Left renal pelvis (tissue), 4 donors: ENCODE measurements at places on chromosomes 1 and 21.

DNA sequence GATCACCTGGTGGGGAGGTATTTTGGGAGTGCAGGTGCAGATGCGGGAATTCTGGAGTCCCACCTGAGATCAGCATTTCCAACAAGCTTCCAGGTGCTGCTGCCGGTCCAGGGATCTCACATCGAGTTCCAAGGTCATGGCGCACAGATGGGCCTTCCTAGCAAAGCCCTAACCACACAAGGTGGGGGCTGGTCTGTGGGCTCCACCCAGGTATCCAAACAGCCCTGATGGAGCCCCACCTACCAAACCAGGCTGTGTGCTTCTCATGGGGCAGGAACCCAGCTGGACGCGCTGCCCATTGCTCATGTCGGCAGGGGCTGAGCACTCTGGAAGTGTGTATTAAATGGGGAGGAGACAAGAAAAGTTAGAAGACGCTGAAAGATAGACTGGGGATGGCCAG lies 35.0 kb upstream of the TMEM51 start:
- DNase-seq, result no peak

- no peak for DNase-seq
Measured at GRCh38 chr1:151713874-151714273, 2.7 kb downstream of the CELF3 start.

- DNase-seq, result no peak
Measured at GRCh38 chr1:192545896-192546521, 29.6 kb upstream of the RGS1 start.

GRCh38 chr21:44831227-44831860 lies 13.5 kb upstream of the SUMO3 start:
- DNase-seq, result no peak

DNA sequence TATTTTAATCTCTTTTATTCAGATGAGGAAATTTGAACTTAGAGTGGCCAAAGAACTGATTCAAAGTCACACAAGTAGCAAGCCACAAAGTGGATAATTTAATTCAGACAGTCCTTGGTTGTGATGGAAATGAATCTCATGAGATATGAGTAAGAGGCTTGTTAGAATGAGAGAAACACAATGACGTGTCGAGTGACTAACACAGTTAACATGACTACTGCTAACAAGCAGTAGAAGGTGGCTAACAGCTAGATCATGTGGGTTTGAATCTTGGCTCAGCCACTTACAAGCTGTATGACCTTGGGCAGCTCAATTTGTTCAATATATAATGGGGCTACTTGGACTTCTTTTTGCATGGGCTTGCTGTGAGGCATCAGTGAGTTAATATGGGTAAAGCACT lies 104.5 kb upstream of the LMO4 start:
- no peak for DNase-seq

GRCh38 chr21:31967334-31967733 lies 94.5 kb downstream of the HUNK start:
- DNase-seq, result no peak

DNA sequence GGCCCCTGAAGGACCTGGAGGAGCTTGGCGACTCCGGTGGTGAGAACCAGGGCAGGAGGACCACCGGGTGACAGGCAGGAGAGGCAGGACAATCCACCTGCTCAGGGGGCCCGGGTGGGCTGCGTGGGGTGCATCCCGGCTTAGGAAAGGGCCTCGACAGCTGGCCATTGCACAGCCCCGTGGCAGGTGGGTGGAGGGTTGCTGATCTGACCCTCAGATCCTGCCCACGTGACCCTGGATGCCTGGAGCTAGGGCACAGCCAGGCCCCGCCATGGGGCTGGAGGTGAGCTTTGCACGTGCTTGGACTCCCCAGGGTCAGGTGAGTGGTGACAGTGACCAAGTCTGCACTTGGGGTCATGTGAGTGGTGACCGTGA lies 35.5 kb upstream of the SLC19A1 start:
- no peak for DNase-seq

- DNase-seq, result no peak
Measured at GRCh38 chr1:183191833-183192232, 5.8 kb downstream of the LAMC2 start.

- no peak for DNase-seq
Measured at GRCh38 chr1:149884433-149885338, 14.7 kb upstream of the BOLA1 start.

- DNase-seq, result no peak
Measured at GRCh38 chr1:45456531-45456930, 34.4 kb downstream of the TESK2 start.

- DNase-seq, result no peak
Measured at GRCh38 chr1:170063109-170063826, 11.2 kb downstream of the KIFAP3 start.

- no peak for DNase-seq
Measured at GRCh38 chr1:227449051-227449450, 114.3 kb upstream of the ZNF678 start.

- no peak for DNase-seq
Measured at GRCh38 chr1:216832192-216832591, 109.0 kb upstream of the ESRRG start.

DNA sequence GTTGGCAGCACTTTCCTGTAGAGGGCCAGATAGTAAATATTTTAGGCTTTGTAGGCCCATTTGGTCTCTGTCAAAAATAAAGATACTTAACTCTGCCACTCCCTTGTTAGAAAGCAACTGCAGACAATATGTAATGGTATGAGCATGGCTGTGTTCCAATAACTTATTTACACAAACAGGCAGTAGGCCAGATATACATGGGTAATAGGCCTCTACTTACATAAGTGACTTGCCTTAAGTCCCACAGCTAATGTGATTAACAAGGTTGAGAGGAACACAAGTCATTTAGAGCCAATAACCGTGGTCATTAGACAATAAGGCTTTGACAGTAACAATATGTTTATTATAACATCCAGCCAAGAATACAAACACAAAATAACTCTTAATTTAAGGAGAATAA lies 17.4 kb downstream of the CCT8 start:
- no peak for DNase-seq

- no peak for DNase-seq
Measured at GRCh38 chr1:206985162-206985749, 15.0 kb upstream of the FCAMR start.

- DNase-seq, result no peak
Measured at GRCh38 chr1:157894613-157895165, 53.1 kb upstream of the CD5L start.

GRCh38 chr1:209086486-209087192 lies 496.9 kb upstream of the CAMK1G start:
- no peak for DNase-seq

DNA sequence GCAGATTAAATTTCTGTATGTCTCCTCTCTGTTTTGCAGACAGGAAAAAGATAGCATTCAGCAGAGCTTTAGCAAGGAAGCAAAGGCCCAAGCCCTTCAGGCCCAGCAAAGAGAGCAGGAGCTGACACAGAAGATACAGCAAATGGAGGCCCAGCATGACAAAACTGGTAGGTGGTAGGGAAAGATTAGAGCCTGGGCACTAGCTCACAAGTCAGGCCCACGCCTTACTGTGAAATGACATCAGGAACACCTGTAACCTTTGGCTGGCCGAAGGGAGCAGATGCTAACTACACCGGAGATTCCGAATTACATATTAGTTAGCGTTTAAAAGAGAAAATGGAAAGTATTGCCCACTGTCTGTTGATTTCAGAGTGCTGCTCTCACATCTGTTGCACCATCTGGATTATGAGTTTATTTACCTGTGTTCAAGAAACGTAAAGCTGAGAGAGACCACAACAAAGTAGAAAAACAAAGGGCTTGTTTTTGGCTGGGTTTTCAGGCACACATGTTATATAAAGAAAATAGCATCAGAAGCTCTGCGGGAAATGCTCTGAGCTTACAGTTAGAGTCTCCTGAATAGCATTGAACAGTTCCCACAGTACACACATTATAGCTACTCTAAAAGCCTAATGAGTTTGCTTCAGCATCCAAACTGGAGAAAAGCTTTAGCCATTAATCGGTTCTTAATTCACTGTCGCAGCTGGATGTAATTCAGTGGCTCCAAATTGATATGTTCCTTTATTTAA lies 160.0 kb downstream of the SDCCAG8 start:
- no peak for DNase-seq

GRCh38 chr21:43814215-43815106 lies 25.1 kb downstream of the RRP1 start:
- no peak for DNase-seq

GRCh38 chr1:5349526-5349925 lies 642.7 kb downstream of the NPHP4 start:
- no peak for DNase-seq

DNA sequence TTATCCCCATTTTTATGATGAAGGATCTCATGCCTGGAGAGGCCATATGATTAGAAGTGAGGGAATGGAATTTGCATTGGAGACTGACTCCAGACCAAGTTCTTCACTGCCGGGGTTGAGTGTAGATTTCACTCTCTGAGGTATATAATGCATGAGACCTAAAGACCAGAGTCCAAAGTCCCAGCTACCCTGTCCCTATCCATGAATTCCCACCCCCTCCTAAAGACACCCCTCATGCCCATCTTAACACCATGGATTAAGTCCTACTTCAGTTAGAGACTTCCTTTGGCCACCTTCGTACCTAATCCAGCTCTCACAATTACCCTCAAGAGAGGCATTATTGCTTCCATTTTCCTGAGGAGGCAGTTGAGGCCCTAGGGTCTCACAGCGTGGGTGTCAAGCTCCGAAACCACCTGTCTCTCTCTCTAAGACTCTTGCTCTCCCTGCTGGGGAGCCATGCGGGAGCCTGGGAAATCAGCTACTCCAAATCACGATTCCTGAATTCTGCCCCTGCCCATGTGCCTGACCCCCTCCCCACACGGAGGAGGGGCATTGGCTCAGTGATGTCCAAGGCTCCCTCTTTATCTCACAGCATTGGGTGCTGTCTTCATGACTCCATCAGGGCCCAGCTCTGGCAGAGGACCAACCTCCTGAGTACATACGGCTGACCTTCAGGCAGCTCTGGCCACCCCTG lies 11.7 kb upstream of the FOXO6 start:
- no peak for DNase-seq

GRCh38 chr1:91022518-91022929 lies 689 bp upstream of the ZNF644 start:
- DNase-seq, result no peak

GRCh38 chr1:50970509-50970887 lies 453 bp downstream of the CDKN2C start:
- no peak for DNase-seq

- no peak for DNase-seq
Measured at GRCh38 chr21:42983103-42983502, 8.7 kb downstream of the PKNOX1 start.

DNA sequence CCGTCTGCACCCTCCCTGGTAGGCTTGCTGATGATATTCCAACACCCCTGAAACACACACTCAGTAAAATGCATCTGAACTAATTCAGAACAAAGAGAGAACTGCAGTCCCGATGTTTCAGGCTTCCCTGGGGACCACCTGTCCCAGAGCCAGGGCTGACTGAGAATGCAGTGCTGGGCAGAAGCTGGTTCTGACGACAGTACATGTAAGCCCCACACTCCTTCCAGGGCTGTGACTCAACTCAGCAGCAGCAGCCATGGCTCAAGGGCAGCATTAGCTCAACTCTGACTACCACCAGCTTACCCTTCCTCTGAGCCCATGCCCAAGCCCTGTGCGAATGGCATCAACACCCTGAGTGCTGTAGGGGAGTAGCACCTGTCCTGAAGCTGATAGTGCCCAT lies 56.4 kb upstream of the SIPA1L2 start:
- no peak for DNase-seq

DNA sequence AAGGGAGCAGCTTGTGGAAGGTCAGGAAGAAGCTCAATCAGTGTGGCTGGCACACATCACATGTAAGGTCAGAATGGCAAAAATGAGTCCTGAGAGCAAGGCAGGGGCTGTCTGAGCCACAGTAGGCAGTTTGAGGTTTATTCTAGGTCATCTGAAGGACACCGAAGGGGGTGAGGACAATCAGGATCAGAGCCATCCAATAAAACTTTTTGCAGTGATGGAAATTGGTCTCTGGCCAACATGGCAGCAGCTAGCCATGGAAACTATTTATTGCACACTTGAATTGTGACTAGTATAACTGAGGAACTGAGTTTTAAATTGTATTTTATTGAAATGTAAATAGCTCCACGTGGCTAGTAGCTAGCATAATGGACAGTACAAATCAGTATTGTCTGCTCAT lies 97.0 kb upstream of the CACNA1E start:
- DNase-seq, result no peak

DNA sequence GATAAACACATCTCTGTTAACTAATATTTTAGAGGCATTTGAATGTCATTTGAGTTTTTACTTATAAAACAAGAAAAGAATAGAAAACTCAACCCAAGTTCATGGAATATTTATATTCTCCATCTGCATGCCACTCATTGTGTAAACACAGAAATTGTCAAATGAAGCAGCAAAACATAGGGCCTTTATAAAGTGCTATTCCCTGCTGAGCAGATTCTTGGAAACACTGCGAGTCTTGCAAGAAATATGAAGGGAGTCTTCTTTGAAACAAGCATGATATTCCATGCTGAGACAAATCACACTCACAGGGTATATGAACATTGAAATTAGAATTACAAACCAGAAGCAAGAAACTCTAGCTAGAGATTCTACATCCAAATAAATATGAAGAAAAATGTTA lies 655.8 kb downstream of the BRINP3 start:
- DNase-seq, result no peak

DNA sequence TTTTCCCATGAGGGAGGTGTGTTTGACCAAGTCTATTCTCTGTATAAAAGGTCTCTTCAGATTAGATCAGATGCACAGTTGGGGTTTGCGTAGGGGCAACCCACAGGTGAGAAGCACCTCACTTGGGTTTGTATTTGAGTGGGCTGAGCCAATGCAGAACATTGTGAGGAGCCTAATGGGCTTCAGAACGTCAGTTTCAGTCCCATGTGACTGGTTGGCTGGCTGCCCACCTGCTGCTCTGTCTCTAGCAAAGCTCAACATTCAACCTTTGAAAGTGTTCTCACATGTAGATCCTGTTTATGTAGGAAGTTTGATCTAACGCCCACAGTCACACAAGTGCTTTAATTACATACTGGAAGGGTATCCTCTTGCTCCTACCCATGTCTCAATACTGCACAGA lies 105.5 kb downstream of the FASLG start:
- DNase-seq, result no peak

DNA sequence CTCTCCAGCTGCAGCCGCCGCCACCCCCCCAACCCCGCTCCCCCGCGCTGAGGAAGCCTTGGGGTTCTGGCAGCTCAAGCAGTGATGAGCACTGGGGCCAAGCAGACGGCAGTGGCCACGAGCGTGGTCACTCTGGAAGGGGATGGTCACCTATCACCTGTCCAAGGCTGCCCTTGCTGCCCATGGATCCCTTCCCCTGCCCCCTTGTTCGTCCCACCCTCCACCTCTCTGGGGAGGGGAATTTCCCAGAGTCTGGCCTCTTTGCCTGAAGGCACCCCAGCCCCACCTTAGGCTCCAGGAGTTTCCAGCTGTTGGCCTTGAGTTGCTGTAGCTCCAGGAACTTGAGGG lies 7.2 kb upstream of the SMIM12 start:
- DNase-seq, result no peak

DNA sequence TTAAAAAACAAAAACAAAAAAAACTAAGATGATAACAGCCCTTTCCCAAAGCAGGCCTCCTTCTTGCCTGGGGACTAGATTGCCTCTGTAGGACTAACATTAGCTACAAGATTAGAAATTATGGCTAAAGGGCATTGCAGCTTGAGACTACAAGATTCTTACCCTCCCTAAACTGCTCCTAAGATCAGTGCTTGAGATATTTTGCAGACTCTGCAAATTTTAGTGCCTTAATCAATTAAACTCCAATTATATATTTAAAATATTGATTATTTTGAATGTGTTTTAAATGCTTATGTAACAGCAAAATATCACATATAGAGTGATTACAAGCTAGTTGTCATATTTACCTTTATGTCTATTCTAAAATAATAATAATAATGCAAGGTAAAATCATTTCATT lies 47.4 kb upstream of the SLC5A9 start:
- DNase-seq, result no peak

- DNase-seq, result no peak
Measured at GRCh38 chr1:202029171-202029665, 18.8 kb downstream of the ELF3 start.
